ENCODE measurements at places on chromosomes 7 and 10.

DNA sequence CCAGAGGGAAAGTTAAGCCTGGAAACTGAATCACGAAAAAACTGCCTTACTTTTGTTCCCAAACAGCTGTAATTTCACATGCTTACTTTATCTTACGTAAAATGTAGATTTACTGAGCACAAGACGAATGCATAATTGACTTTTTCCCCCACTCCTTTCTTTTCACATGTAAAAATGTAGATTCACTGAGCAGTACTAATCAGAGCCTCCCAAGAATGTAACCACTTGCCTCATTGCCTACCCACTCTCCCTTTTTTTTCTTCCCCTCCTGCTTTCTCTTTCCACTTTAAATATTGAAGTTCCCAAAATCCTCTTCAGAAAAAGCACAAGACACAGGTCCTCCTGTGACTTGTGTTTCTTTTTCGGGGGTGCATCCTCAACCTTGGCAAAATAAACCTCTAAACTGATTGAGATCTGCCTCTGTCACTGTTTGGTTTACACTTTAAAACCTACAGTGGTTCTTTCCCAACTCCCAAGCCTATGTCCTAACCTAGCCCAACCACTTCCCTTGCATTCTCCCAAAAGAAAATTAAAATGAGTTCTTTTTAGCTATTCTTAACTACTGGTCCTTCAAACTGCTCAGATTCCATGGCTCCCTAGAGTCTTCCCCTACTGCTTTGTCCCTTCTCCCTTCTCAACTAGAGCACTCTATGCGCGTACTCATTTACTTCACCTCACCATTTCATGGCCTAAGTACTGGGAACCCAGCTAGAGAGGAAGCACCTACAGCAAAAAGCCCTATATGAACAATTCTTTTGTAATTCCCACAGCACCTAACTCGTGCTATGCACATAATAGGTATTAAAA lies 236.6 kb upstream of the MKLN1 start:
- DNase-seq: no peak

DNA sequence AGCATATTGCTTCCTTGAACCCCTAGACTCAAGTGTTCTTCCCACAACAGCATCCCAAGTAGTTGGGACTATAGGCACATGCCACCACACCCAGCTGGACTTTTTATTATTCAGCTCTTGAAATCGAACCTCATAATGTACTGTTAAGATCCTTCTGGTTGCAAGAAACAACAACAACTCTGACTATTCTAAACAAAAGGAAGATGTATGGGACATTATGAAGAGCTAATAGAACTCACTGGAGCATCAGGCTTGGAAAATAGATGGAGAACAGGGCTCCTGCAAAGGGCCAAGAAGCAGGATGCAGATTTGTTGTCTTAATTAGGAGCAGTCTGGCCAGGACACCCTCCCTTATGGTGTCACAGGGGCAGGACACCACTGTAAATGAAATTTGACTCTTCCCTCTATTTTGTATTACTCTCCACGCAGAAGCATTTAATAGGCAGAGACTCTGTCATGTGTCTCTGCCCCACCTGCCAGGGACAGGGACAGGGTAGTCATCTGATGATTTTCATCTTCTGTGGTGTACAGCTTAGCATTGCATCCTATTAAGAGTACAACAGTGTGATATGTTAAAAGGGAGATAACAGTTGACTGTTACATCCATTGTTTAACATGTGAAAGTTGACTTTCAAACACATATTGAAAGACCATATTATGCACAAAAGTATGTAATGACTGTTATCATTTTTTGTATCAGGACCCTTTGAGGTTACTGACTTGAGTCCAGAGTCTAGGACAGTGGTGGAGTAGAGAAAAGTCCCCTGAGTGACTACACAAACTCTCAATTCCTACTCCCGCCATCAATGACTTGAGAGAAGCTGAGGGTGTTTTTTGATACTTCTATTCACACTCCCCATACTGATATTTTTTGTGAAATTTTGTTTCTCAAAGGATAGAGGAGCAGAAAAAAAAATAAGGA lies 157.3 kb downstream of the LRRC4 start:
- DNase-seq: no peak

- DNase-seq: peak; percentile 93
Observed at GRCh38 chr7:43639858-43640491, 57.1 kb downstream of the STK17A start.

DNA sequence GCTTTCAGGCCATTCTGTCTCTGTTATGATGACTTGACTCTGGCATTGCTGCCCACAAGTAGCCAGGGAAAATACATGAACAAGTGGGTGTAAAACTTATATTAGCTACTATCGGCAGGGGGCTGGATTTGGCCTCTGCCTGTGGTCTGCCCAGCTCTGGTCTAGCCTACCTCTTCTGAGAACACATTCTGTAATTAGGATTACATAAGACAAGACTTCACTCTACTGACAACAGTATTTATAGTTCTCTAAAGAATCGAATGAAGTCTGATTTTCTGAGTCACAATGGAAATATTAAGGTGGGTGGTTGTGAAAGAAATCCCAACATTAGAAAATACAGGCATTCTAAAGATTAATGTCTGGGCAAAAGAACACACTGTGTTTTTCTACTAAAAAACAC lies 55.5 kb downstream of the DLD start:
- no peak for DNase-seq

DNA sequence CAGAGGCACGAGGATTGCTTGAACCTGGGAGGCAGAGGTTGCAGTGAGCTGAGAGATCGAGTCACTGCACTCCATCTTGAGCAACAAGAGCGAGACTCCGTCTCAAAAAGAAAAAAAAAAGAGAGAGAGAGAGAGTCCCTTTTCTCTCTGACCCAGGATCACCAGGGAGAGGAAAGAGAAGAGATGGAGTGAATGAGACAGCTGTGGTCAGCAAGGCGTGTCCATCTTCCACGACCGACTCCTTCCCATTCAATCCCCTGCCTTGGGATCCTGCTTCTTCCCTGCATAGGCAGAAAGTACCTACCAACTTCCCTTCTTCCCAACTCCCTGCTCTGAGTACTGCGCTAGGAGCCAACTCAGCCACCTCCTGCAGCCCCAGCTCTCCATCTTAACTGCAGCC lies 5.2 kb upstream of the ZAN start:
- no peak for DNase-seq

DNA sequence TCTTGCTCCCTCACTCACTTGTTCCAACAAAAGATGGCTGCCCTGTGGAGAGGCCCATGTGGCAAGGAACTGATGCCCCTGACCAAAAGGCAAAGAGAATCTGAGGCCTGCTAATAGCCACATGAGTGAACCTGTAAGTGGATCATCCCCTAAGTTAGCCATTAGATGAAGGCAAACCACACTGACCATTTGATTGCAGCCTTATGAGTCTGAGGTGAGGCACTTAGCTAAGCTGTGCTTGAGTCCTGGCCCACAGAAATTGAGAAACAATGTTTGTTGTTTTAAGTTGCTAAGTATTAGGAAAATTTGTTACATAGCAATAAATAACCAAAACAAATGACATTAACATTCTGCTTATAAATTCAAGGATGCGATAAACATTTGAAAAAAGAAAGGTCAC lies 100.1 kb upstream of the BET1 start:
- no peak for DNase-seq

GRCh38 chr7:131970602-131971001 lies 414.2 kb upstream of the PODXL start:
- DNase-seq: no peak

- peak; percentile 44 for DNase-seq
Observed at GRCh38 chr10:63671317-63671937, 150.2 kb downstream of the REEP3 start.

DNA sequence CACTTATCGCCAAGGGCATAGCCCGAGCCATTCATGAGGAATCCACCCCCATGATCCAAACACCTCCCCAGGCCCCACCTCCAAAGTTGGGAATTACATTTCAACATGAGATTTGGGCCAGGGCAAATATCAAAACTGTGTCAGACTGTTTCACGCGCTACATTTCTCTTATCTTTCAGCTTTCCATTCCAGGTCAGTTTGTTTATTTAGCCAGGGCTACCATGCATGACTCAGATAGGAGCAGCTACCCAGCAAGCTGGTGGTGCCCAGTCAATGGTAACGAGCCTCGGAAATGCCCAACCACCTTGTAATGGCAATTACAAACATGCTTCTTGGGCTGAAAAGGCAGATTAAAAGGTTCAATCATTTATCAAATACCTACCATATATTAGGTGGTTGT lies 43.6 kb upstream of the BAMBI start:
- no peak for DNase-seq

DNA sequence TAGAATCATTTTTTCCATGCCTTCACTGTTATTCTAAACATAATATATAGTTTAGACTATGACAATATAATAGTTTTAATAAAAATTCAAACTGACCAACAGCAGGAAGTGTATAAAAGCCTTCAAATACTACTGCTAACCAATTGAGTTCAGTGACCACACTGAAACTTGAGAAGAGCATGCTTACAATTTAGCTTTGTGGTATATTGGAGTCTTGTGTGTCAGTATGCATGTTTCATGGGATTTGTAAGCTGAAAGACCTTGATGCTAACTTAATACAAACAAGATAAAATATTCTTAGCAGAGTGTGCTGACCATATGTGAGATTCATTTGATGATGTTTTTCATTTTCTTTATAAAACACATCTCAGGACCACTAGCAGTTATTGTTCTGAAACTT lies 395.5 kb downstream of the SUGCT start:
- no peak for DNase-seq

- DNase-seq: no peak
Observed at GRCh38 chr10:127434006-127434405, 115.1 kb upstream of the NPS start.

DNA sequence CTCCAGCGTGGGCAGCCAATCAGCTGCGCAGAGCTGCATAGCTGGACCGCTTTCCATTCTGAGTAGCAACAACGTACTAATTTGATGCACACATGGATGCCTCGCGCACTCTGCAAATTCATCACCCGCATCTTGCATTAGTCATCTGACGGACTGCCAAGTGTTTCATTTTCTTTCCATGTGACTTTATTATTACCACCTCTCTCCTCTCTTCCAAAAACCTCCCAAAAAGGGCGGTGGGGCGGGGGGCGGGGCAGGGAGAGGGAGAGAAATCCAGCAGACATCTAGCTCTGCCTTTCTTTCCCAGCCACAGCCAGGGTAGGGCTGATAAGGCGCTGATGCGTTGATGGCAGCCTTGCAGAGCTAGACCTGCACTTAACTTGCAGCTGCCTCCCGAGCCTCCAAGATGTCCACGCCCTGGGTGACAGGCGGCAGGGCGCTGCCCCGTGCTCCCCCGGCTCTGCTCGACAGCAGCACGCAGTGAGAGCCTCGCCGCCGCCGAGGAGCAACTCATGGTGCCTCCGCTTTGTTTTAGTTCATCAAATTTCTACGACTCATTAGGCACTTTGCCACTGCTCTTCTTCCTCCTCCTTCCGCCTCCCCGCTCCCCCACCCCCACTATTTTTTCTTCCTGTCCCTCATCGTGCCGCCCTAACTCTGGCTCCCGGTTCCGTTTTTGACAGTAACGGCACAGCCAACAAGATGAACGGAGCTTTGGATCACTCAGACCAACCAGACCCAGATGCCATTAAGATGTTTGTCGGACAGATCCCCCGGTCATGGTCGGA lies 147.3 kb downstream of the CELF2 start:
- peak; percentile 70 for DNase-seq

DNA sequence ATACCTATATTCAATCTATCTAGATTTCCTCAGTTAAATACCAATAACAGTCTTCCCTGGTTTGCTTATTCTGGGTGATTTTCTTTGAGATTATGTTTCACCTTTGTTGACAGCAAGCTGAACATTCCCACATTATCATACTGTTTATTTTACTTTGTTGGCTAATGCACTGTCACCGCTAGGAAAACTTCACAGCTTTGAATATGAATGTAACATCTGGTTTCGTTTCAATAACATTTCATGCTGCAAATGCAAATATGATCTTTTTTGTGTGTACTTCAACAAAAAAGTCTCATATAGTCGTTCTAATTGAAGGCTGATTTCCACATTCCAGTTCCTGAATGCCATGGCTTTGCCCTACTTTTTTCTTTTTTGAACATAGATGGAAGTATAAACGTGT lies 946.3 kb upstream of the GHITM start:
- no peak for DNase-seq
